Activated CD8-positive, alpha-beta memory T cell treated with anti-CD3 and anti-CD28 coated beads for 24 hours (primary cell): ENCODE measurements at places on chromosomes 3 and 15.

GRCh38 chr3:463252-464192, 267.0 kb downstream of the CHL1 start:
- no peak for DNase-seq

GRCh38 chr3:143806038-143806437, 42.2 kb downstream of the SLC9A9 start:
- DNase-seq: no peak

- no peak for DNase-seq
Measured at GRCh38 chr3:119238363-119238762, 2.3 kb downstream of the B4GALT4 start.

DNA sequence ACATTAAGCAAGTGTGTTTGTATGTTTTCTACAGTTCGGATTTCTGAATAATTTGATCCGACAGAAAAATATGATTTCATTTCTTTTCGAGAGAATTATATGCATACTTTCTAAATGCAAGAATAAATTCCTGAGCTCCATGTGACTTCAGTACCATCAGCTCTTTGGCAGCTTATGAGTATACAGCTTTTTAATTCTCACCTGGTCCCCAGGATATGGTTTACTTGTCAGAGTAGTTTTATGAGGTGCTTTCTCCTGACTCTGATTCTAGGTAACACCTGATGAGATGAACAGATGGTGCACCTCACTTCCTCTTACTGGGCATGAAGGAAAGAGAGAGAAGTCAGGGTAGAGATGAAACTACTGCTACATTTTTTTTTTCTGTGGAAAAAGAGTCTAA, 3.1 kb downstream of the HGD start:
- no peak for DNase-seq

- DNase-seq: no peak
Measured at GRCh38 chr15:66761726-66762595, 59.9 kb downstream of the SMAD6 start.

DNA sequence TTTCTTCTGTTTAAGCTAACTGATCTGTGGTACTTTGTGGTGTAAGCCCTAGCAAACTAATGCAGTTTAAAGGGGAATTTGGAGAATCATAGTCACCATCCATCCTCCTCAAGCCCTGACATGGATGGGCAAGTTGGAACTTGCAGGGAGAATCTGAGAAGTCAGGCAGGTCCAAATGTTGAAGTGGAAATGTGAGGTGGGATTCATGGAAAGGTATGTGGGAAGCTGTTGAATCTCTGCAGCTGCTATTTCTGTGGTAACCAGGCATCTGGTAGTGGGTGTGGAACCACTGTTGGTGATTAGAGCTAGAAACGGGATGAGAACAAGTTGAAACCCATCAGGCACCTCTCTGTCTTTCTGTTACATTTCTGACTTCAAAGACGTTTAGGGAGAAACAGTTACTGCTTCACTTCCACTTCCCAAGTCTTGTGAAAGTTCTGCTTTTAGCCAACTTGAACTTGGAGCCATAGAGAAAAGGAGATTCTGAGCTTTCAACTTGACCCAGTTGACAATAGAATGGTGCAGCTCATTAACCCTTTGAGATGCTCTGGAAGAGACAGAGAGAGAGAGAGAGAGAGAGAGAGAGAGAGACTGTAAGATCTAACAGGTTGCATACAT, 38.1 kb upstream of the NMNAT3 start:
- no peak for DNase-seq

DNA sequence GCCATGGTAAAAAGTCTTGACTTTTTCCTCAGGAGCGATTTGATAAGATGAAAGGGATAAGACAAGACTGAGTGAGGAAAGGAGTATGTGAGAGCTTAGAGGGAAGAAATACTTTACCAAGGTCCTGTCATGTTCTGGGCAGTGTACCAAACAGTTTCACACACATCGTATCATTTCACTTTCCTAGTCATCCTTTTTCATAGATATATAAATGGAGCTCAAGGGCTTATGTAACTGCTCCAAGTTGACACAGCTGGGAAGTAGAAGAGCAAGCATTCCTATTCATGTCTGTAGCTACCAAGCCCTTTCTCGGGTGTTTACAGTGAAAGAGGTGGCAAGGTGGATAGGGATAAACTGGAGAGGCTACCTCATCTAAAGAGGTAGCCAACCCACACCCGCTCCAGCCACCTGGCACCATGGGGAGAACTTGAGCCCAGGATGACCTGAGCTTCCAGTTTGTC, 57.4 kb downstream of the MRPS25 start:
- no peak for DNase-seq

DNA sequence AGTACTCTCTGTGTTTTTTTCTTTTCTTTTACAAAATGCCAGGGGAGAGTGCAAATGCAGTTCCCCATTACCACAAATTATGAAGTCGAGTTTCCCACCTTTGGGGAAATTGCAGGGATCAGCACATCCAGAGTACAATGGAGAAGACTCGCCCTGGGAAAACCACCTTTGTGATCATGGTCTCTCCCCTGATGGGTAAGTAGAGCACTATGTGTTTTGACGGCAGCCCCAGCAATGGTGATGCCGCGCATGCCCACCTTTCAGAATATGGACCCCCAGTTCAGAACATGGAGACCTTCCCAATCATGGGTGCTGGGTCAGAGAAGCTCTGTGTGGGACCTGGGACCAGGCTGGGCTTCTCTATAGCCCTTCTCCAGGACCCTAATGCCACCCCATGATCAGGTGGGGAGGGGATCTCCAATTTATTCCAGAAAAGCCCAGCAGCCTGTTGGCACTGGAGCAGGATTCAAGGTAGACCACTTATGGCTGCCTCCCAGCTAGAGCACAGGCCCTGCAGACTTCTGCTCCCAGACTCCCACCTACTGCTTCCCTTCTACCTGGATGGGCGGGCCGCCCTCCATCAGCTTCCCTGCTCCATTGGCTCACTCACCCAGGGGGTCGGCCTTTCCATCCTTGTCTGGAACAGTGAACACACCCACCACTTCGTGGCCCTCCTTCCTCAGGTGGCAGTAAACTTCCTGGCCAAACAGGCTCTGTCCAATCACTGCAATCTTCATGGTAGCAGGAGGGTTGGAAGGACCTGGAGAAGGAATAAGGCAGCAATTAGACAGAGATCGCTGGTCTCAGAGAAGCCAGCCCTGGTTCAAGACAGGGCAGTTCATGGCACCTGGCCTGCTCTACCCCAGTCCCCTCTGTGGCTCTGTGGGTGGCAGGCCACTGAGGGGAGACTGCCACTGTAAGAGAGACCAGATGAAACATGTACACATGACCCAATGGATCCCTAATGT, 19.9 kb downstream of the ALDH1L1 start:
- no peak for DNase-seq

DNA sequence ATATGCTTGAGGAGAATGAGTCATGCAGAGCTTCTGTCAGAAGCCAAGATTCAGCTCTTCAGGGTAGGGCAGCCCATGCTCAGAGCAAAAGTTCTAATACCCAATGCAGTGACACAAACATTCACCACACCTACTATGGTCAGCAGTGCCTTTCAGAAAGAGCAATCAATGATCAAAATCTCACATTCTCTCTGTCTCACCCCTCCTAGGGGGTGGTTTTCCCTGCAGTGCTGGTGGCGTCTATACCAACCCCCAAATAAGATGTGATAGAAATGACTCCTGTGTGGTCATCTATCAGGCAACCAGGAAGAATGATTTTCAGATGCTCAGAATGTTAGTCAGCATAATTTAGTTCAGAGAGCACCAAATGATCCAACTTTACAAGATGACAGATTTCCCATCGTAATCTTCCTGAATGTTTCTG, 385.3 kb downstream of the NTRK3 start:
- DNase-seq: no peak

GRCh38 chr15:101313041-101313761, 18.2 kb upstream of the SNRPA1 start:
- no peak for DNase-seq

GRCh38 chr3:5616873-5617272, 429.4 kb downstream of the EDEM1 start:
- no peak for DNase-seq

DNA sequence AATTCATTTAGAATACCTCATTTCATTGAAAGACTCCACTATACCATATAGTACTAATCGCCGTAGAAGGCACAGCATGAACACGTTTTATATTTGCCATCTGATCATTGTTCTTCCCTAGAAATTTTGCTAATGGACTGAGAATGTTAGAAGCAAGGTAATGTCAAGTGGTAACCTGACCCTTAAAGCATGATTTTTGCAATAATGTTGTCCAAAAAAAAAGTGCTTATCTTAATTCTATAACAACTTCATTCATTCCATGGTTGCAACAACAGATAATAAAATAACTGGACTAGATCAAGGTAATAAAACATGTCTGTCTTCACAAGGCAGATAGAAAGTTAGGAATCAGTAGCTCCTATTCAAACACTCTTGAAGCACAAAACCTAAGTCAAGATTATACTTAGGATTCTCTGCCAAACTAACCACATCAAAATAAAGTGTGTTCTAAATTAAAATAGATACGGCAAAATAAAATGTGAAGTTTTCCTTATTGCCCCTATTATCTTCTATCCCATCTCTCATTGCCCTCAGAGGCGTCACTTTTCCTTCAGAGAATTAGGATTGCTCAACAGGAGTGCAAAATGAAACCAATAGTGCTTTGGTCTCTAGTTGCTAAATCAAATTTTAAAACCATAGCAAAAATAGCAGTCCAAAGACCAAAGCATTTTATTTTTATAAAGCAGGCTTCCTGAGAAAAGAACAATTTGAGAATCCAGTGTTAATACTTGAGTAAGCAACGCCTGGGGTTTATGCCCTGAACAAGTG, 317.4 kb upstream of the UBE2E2 start:
- no peak for DNase-seq

- peak; percentile 63 for DNase-seq
Measured at GRCh38 chr3:49025793-49026520, 3.2 kb downstream of the IMPDH2 start.

GRCh38 chr3:187281191-187281714, 10.3 kb downstream of the MASP1 start:
- DNase-seq: no peak

- no peak for DNase-seq
Measured at GRCh38 chr3:142586803-142587406, 8.4 kb upstream of the ATR start.

DNA sequence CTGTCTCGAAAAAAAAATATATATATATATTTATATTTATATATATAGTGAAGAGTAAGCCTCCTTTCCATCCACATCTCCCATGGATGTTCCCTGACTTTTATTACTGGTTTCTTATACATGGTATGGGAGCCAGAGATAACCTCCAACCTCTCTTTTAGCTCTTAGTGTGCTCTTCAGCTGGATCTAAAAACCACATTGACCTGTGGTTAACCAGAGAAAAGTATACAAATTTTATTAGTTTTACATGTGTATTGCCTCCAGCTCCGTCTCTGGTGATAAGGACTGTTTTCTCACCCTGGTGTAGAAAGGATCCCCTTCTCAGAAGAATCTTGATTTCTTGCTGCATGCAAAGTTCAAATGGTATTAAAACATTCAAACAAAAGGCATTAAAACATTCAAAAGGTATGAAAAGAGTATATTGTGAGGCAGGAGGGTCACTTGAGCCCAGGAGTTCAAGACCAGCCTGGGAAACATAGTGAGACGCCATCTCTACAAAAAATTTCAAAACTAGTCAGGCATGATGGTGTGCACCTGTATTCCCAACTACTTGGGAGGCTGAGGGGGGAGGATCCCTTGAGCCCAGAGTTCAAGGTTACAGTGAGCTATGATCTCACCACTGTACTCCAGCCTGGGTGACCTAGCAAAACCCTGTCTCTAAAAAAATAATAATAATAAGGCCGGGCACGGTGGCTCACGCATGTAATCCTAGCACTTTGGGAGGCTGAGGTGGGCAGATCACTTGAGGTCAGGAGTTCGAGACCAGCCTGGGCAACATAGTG, 13.5 kb upstream of the TTBK2 start:
- DNase-seq: no peak

GRCh38 chr15:58453931-58454793, 22.4 kb downstream of the LIPC start:
- peak; percentile 73 for DNase-seq

- DNase-seq: no peak
Measured at GRCh38 chr3:125356140-125357026, 18.7 kb downstream of the ZNF148 start.
